ENCODE measurements at places on chromosomes 4 and X. TPM values are rescaled to one million over a fixed set of nuclear protein-coding genes. Genes with fewer than 3 reads are reported as not detected.
A peak's percentile ranks its signal among the peaks of the same experiment; 100 is the strongest.

The TRPC5OS gene
- not detected for total RNA-seq

The CENPU gene
- total RNA-seq = 5.4 TPM

- H3K4me3 ChIP-seq = no peak overlapping the region
- peaks cover 18% of the 10 kb centered on the region for H3K4me1 ChIP-seq
- peaks cover 3% of the 10 kb centered on the region for H3K36me3 ChIP-seq
- no peak overlapping the region for H3K27ac ChIP-seq
- no peaks in the 10 kb centered on the region for H3K27me3 ChIP-seq
These were observed 37.1 kb upstream of the STX18 start for GRCh38 chr4:4578981-4579380.

DNA sequence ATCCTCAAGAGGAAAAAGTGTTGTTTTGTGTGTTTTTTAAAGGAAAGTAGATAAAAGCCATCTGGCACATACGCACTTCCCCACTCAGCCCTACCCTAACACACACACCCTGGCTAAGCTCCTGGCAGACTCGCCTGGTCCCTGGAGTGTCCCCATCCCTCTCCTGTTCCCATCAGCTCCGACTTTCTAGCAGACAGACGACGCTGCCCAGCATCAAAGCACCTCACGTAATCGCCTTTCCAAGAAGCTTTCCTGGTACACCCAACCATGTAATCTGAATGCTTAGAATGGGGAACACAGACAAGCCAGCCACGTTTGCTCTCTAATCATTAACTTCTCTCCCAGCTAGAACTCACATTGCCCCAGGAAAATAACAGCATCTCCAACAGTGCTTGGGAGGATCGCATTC, 116.2 kb downstream of the AFAP1 start:
- peaks cover 5% of the 10 kb centered on the region for H3K36me3 ChIP-seq
- DNase-seq = no peak
- H3K27ac ChIP-seq = no peak overlapping the region
- H3K4me3 ChIP-seq = peak overlapping the region; percentile 28

DNA sequence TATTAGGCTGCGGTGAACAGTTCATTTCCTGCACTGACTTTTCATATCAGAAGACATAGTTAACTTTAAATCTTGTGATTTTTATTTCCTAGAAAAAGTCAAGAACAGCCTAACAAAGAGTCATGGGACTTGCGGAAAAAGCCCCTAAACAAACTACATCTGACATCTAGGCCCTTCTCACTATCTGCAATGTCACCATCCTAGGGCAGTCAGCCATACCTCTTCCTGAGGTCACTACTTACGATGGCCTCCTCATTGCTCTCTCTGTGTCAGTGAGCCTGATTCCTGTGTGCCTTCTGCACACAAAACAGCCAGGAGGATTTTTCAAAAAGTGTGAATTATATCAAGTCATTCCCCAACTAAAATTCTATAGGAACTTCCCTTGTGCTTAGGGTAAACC, 22.4 kb upstream of the KIT start:
- H3K4me1 ChIP-seq = peaks cover 4% of the 10 kb centered on the region
- H3K4me3 ChIP-seq = no peak overlapping the region
- H3K27ac ChIP-seq = no peak overlapping the region
- no peaks in the 10 kb centered on the region for H3K36me3 ChIP-seq
- H3K27me3 ChIP-seq = peaks cover 9% of the 10 kb centered on the region

- DNase-seq = no peak
- H3K4me1 ChIP-seq = peaks cover 37% of the 10 kb centered on the region
- peaks cover 3% of the 10 kb centered on the region for H3K36me3 ChIP-seq
- H3K27ac ChIP-seq = peak overlapping the region; percentile 94
- H3K4me3 ChIP-seq = peak overlapping the region; percentile 76
- no peaks in the 10 kb centered on the region for H3K27me3 ChIP-seq
These were observed 28.3 kb downstream of the DOCK11 start for GRCh38 chrX:118523920-118524319.

Measured in T-helper 17 cell (primary cell).